ENCODE measurements at places on chromosomes 7 and 10.

DNA sequence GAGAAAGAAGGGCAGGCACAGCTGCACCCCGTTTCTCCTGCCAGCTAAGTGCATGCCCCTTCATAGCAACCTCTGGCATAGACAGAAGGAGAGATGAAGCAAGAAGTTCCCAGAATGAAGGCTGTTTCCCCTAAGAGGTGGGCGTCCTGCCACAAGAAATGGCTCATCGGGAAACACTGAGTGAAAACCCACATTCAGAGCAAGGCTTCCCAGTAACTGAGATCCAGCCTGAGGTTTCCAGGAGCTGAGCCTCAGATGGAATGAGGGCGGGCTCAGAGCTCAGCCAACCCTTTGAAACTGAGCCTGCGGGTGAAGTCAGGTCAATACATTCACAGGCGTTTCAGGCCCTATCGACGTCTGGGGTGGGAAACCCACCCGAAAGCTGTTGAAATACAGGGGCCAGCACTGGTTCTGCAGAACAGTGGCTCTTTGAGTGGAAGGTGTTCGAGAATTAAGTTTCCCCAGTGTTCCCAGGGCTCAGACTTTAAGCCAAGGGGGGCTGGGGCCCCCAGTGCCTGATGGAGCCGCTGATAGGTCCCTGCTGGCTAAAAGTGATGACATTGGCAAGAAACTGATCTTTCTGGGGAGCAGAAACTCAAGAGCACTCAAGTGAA, 510.2 kb downstream of the RPS24 start:
- peak; percentile 85 for DNase-seq

- no peak for DNase-seq
These were observed 226.5 kb downstream of the INHBA start for GRCh38 chr7:41476460-41476803.

DNA sequence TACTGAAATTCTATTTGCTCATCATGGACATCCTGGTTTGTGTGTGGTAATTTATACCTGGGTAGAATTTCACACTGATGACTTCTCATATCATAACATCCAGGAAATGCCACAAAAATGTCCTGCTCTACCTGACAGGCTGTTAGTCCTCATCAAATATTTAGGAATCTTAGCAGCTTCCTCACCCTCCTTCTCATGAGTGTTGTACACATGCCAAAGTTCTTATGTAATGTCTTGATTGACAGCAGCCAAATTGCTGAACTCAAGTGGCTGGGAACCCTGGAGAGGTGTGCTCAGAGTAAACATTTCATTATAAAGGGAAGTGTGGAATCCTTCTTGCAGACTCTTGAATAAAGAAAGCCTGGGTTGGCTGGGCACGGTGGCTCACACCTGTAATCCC, 8.9 kb downstream of the EEPD1 start:
- no peak for DNase-seq

- DNase-seq: no peak
These were observed 68.0 kb downstream of the TRIL start for GRCh38 chr7:28890137-28890536.

GRCh38 chr10:6301488-6302075, 98.8 kb downstream of the PFKFB3 start:
- DNase-seq: no peak

- DNase-seq: no peak
These were observed 1.8 kb upstream of the INTS1 start for GRCh38 chr7:1505731-1506550.

DNA sequence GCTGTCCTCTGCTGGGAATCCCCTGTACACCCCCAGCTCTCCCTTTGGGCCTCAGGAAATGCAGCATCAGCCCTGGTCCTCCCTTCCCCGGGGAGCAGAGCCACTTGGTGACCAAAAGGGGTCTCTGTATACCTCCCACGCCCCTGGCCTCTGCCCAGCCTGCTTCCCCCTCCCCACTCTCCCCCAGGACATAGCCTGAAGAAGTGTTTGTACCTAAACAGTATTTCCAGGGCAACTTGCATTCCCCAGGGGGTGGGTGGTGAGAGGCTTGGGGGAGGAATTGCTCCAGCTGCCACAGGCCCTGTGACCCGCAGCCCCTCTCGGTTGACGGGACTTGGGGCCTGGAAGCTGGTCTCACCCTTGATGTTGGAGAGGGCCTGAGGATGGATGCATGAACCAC, 39.3 kb downstream of the TMEM270 start:
- DNase-seq: peak; percentile 18

DNA sequence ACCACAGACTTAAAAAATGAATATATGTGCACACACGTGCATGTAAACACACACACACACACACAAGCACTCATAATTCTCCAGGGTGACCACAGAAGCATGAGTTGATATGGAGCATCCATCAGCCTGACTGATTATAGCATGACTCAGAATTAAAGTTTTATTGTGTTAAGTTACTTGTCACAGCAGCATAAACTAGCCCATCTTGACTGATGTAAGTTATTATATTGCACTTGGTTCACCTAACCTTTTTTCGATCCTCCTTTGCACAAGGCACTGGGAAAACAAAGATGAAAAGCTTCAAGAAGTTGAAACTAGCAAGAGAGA, 18.8 kb upstream of the SLC35G1 start:
- DNase-seq: no peak

DNA sequence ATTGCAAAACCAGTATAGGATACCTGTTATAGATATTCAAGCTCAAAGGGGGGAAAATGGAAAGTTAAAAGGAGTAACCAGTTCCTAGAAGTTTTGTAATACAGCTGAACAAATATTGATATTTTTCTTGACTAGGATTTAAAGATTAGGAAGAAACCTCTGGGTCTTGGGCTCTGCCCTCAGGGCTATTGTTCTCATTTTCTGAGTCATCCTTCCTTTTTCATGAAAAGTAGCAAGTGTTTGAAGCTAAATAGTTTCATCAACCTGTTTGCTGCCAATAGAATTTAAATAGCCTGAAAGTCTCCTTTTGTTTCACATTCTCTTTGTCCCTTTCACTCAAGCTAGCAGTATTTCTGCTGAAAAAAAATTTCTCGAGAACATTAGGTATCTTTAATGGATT, 1061.1 kb upstream of the GHITM start:
- no peak for DNase-seq

DNA sequence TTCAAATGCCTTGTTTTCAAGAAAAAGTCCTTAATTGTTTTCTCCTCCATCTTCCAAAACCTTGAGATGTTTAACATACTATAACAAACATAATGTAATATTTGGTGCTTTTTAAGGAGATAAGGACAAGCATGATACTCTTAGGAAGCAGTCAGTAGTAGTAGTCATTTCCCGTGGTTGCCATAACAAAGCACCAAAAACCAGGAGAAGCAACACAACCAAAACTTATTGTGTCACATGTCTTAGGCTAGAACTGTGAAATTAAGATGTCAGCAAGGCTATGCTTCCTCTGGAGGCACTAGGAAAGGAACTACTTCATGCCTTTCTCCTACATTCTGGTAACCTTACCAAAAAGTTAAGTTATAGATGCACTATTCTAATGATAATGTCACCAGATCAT, 106.8 kb downstream of the MBL2 start:
- no peak for DNase-seq

GRCh38 chr7:36207451-36208291, 54.6 kb downstream of the EEPD1 start:
- DNase-seq: peak; percentile 67

- no peak for DNase-seq
These were observed 13.7 kb upstream of the TRA2A start for GRCh38 chr7:23545493-23545892.

- no peak for DNase-seq
These were observed 47.0 kb upstream of the ELMO1 start for GRCh38 chr7:37495574-37496184.

DNA sequence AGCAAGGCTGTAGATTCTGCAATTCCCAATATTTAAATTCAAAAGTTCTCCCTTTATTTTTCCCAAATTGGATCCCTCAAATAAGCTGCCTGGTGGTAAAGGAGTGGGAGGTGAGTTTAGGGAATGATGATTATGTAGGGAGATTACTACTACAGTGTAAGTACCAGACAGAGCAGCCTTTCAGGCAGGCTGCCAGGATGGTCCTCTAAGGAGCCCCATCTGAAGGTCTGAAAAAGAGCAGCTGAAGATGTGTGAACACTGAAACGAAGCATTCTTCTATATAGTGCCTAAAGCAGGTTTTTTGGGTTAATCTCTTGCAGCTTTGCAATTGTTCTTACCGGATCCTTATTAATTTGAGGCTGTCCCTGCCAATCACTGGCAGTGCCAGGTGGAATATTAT, 84.7 kb downstream of the CREB5 start:
- no peak for DNase-seq

DNA sequence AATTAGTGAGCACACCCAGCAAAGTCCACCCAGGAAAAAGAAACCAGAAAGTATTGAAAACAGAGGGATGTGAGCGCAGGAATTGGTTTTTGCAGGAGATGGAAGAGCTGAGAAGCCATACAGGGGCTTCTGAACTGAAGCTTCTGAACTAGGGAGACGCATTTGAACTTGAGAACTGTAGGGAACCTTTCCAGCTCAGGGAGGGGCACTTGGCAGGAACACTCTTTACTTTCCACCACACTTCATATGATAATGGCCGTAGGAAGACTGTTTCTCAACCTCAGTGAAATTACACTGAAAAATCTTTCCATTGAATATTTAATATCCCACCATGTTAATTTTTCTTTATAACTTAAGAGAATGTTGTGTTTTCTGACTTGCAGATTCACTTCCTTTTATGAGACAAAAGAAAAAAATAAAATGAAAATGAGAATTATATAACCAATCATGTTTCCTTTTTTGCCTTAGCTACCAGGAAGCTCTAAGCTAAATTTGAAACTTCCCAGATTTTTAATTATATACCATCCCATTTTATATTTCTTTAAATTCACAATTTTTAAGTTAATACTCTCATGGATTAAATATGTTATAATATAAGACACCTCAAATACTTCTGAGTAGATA, 98.3 kb upstream of the TCF7L2 start:
- no peak for DNase-seq

- DNase-seq: peak; percentile 6
These were observed 101.1 kb downstream of the TNS3 start for GRCh38 chr7:47480576-47481538.

DNA sequence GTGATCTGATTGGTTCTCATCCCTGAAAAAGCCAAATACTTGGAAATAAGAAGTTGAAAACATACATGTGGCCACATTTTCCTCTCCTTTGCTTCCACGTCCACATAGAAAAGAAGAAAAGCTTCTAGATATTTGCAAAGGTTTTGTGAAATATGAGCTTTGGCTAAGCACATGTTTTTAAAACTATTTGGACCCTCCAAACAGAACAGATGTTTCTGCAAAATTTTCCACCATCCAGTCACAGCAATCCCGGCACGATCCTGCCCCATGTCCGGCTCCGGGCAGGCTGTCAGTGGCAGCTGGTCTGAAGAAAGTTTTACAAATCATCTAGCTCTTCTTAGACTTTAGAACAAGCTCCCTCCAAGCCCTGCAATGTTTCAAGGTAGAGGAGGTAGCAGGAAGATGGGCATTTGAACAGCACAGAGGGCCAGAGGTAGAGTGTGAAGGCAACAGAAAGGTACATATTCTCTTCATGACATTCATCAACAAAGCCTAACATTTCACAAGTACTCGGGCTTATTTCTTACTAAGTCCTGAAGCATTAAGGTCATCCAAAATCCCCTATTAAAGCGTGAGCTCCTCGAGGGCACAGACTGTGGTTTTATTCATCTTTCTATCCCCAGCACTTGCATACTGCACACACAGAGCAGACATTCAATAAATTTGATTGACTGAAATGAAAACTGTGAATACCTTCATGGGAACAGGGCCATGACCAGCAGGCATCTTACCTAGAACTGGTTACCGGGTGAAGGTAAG, 110.1 kb downstream of the JAZF1 start:
- no peak for DNase-seq

GRCh38 chr7:144854839-144855424, 19.1 kb upstream of the TPK1 start:
- DNase-seq: no peak

- no peak for DNase-seq
These were observed 65.1 kb downstream of the RSU1 start for GRCh38 chr10:16752099-16752498.

DNA sequence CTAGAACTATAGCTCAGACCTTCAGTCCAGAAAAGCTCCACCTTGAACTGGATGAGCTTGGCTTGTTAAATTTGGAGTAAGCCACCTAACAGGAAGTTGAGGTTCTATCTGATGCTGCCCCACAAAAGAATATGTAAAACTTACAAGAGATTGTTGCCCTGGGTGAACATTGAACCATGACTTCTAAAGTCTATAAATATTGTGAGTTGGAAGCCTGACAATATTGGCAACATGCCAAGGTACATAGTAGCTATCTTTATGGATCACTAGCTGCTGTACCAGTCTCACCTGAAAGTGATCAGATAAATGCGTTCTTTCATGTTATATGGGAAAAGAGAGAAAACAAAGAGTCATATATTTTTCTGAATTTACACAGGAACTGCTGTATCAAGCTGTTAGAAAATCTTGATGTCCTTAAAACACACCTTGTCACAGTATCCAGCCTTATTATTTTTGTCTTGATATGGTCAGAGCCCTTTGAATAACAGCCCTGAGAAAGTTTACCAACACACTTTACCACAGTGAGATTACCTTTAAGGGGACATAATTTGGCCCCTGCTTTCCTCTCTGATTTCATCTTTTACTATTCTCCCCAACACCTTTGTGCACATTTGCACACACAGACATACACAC, 92.0 kb downstream of the LSMEM1 start:
- DNase-seq: no peak

DNA sequence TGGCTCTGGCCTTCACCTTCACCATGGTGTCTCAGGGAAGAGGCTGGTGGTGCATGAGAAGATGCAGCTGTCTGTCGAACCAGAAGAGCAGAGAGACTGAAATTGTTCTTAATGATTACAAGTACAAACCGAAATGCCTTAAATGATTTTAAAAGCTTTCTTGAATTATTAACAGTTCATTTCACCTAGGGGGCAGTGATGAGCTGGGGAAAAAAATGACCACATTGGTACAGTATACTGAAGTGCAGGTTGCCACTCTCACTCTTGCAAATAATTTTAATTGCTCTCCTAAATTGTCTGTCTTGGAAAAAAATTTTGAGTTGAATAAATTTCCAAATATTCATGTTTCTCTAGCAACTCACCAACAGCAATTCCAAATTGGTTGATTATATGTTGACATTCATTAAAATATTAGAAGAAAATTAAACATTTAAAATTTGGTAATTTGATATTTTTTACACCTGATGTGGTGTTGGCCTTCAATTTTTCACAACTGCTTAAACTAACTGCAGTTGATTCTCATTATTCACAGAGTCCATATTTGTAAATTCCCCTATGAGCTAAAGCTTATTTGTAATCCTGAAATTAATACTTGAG, 692.6 kb downstream of the ZWINT start:
- no peak for DNase-seq

GRCh38 chr10:31340343-31340742, 21.3 kb downstream of the ZEB1 start:
- DNase-seq: no peak

- DNase-seq: no peak
These were observed 33.7 kb downstream of the STAMBPL1 start for GRCh38 chr10:88913788-88914187.

GRCh38 chr10:86585037-86585929, 63.7 kb upstream of the WAPL start:
- peak; percentile 66 for DNase-seq
